ENCODE measurements at places on chromosomes 5 and 9. TPM values are rescaled to one million over a fixed set of nuclear protein-coding genes. Genes with fewer than 3 reads are reported as not detected.

GRCh38 chr9:124940521-124940893, 376 bp downstream of the GOLGA1 start:
- no peak for DNase-seq
- peak overlapping the region; percentile 97 for H3K27ac ChIP-seq
- H3K4me1 ChIP-seq = no peaks in the 10 kb centered on the region

GRCh38 chr9:98795970-98796363, 388 bp downstream of the ANKS6 start:
- no peaks in the 10 kb centered on the region for H3K36me3 ChIP-seq
- no peaks in the 10 kb centered on the region for H3K4me1 ChIP-seq
- DNase-seq = no peak
- H3K4me3 ChIP-seq = peak overlapping the region; percentile 60
- peak overlapping the region; percentile 66 for H3K27ac ChIP-seq
- H3K27me3 ChIP-seq = no peaks in the 10 kb centered on the region

DNA sequence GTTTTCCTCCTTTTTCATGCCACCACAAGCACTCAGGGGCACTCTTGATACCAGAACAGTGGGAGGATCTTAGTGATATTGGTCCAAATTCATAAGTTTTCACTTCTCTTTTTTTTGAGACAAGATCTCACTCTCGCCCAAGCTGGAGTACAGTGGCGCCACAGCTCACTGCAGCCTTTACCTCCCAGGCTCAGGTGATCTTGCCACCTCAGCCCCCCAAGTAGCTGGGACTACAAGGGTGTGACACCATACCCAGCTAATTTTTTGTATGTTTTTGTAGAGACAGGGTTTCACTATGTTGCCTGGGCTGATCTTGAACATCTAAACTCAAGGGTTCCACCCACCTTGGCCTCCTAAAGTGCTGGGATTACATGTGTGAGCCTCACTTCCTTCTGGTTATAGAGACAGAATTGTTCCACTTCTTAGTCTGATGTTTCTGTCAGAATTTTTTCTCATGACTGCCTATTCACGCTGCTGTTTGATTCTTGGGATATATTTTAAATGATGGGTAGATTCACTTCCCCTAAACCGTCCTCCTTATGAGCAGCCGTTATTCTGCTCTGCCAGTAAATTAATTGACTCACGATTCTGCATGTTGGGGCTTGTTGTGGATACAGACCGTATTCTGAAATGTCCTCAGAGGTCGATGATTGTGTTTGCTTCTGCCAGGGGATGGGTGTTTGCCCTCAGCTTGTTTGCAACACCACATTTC, 30.8 kb downstream of the MTAP start:
- no peaks in the 10 kb centered on the region for H3K4me1 ChIP-seq
- H3K27me3 ChIP-seq = no peaks in the 10 kb centered on the region
- no peak for DNase-seq
- H3K36me3 ChIP-seq = no peaks in the 10 kb centered on the region

- H3K27me3 ChIP-seq = no peaks in the 10 kb centered on the region
- H3K27ac ChIP-seq = peak overlapping the region; percentile 87
- no peaks in the 10 kb centered on the region for H3K36me3 ChIP-seq
- no peak for DNase-seq
These were observed 14.4 kb upstream of the NKD2 start for GRCh38 chr5:994272-994607.

GRCh38 chr5:420632-421286, 22.2 kb upstream of the EXOC3 start:
- no peak for DNase-seq
- no peaks in the 10 kb centered on the region for H3K27me3 ChIP-seq
- no peak overlapping the region for H3K4me3 ChIP-seq
- no peaks in the 10 kb centered on the region for H3K36me3 ChIP-seq
- no peaks in the 10 kb centered on the region for H3K4me1 ChIP-seq
- H3K27ac ChIP-seq = no peak overlapping the region

Gene FBXL7
- 6.9 TPM for total RNA-seq

- H3K36me3 ChIP-seq = no peaks in the 10 kb centered on the region
- H3K4me3 ChIP-seq = no peak overlapping the region
- no peak overlapping the region for H3K27ac ChIP-seq
- no peaks in the 10 kb centered on the region for H3K4me1 ChIP-seq
- peaks cover 6% of the 10 kb centered on the region for H3K27me3 ChIP-seq
These were observed 18.4 kb downstream of the CAMK4 start for GRCh38 chr5:111242606-111243005.
